ENCODE measurements at places on chromosomes 3 and 15. TPM values are rescaled to one million over a fixed set of nuclear protein-coding genes. Genes with fewer than 3 reads are reported as not detected.

DNA sequence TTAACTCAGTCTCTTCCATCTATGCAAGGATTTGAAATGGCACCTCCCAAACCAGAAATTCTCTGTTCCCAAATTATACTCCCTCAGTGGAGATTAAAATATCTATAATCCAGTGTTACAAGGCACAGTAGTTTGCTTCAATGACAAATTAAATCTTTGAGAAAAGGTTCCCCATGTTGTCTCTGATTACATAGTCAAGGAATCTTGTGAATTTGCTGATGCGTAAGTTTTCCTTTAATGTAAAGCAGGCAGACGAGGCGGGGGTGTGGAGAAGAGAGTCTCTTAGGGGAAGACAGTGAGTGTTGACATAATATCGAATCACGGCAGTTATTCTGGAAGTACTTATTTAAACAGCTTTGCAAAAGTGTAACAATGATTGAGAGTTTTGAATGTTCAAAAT is 236.4 kb upstream of the RARB start:
- DNase-seq = no peak

- no peak for DNase-seq
Measured at GRCh38 chr15:52789601-52790168, 451 bp downstream of the ONECUT1 start.

GRCh38 chr15:101315736-101316135 is 20.7 kb upstream of the SNRPA1 start:
- DNase-seq = no peak

- DNase-seq = no peak
Measured at GRCh38 chr3:171644681-171645080, 165.6 kb downstream of the PLD1 start.

DNA sequence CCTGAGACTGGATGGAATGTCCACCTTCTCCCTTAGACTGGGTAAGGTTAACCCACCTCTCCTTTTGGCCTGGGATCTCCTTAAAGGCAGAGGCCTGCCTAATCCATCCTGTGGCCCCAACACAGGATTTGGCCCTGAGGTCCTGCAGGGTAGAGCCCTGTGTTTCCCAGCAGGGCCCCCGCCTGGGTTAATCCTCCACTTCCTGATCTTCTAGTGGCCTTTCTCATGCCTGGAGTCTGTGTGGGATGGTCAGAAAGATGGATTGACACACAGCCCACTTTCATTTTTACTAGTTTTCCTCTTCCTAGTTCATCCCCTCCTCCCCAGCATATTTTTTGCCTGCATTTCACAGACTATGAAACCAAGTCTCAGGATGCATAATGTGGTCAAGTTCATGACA is 48.9 kb upstream of the SLC6A6 start:
- DNase-seq = no peak

GRCh38 chr3:186057594-186057993 is 51.3 kb downstream of the ETV5 start:
- DNase-seq = no peak

DNA sequence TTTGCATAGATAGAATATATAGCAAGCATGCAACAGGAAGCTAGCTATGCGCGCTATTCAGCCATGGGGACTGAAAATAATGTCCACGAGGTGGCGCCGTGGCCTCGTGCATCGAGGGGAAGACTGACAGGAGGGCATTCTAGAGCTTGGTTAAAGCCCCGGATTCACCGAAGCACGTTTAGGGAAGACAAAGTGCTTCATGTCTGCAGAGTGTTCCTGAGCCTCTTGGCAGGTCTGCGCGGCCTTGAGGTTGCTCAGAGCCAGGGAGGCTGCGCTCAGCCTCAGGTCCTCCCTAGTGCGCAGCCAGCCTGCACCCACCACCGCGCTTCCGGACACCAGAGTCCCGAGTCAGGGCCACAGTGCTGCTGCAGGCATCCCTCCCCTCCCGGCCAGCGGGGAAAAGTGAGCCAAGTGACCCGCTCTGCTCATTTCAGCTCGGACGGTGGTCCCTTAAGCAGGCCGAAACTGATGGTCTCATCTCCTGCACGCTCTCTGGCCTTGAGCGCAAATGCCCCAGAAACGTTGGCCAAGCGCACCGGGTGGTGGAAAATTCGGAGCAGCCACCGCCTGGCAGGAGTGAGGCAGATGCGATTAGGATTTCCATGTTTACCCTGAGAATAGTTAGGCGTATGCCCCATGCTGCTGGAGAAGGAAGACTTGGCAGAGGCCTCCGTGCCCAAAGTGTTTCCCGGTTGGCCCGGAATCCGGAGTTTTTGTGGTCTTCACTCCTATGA is 24.8 kb downstream of the GABRA5 start:
- peak; percentile 75 for DNase-seq

DNA sequence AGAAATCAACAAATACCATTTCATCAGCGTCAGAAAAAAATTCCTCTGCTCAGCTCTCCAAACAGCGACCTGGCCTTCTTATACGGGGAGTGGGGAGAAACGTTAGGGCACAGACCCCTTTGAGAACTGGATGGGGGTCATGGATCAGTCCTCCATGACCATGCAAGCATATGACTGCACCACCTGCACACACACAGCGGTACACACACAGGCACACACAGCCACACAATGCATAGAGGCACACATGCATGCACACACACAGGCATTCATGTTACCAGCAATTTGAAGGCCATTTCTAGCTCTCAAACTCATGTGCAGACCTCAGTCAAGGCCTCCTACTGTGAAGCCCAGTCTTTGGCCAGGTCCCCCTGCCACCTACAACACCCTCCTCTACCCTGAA is 50.2 kb downstream of the SLC41A3 start:
- no peak for DNase-seq

DNA sequence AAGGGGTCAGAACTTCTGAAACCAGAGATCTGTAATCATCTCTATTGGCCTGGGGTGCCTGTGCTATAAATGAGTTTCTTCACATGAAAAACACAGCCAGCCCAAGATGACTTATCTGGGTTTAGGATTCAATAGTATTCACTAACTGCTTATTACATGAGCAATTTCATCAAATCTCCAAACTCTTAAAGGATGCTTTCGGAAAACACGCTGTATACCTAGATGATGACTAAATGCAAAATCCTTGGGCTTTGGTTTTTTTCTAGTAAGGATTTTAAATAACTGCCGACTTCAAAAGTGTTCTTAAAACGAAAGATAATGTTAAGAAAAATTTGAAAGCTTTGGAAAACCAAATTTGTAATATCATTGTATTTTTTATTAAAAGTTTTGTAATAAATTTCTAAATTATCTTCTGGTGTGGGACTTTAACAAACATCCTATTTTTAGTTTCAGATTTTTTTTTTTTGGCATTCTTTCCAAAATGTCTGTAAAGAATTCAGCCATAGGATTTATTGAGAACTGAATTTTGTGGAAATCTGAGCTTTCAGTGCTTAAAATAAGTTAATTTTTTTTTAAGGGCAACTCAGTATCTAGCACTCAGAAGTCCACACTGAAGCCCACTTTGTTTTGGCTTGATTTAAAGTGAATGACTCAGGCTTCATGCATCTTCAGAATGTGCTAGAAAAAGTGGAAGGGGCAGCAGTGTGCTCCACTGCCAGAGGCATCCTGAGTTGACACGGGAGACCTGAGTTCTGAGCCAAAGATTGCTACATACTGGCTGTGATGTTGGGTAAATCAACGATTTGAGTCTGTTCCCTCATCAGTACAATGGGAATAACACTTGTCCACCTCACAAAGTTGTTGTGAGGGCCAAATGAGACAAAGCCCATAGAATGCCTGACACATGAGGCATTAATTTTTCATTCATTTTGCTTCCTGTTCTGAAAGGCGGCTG is 18.7 kb downstream of the TMEM43 start:
- DNase-seq = peak; percentile 84

GRCh38 chr3:28240441-28240840 is 978 bp upstream of the CMC1 start:
- DNase-seq = no peak

DNA sequence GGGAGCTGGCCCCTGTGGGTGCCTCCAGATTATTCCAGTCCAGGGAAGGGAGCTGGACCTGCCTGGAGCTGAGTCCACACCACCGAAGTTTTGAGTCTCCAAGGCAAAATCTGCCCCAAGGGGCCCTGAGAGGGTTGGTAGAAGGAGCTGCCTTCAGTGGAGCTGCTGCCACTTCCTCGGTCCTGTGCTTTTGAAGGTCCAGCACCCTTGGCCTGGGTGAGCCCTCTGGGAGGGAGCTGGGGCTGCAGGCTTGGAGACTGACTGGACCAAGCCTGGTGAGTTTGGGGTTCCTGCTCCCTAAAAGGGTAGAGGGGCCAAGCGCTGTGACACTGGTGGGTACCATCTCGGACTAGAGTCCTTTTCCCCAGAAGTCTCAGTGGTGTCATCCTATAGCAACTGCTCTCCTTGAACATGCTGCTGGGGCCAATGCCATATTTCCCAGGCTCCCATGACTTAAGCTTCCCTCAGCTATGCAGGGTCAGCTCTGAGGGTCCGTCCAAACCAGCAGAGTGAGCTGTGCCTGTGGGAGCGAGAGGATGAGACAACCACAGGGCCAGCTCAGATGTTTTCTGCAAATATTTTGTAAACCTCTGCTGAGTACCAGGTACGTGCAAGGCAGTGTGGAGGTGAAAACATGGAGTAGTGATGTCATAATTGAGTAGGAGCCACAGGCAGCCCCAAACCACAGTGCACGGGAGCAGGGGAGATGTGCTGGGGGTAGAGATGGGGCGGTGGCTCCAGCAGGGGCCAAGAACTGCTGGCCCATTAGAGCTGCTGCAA is 96.0 kb downstream of the ABHD5 start:
- no peak for DNase-seq

DNA sequence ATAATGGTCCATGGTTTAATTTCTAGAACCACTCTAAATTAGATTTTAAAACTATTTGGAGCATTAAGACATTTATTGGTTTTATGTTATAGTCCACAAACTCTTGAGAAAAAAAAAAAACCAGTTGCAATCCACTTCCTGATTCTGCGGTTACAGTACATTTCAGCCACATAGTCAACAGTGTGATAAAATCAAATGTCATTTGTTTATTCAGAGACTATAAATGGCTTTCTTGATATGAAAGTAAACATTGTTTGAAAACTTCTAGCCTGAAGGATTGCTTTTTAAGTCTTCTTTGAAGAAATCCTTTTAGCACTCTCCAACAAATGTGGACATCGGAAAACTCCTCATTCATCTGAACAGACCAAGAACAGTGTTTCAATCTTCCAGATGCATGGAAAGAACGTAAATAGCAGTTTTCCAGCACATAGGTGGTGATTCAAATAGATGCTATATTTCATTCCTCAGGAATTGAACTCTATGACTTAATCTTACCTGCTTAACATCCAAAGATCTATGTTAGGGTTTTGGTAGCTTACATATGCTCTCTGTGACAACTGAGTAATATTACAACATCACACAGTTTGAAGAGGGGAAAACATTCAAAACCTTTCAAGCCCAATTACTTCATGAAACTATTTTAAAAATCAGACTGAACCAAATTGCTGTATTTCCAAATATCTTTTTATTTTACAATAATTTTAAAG is 87.8 kb upstream of the UBE2E2 start:
- DNase-seq = no peak

GRCh38 chr3:167851171-167851570 is 115.7 kb downstream of the SERPINI1 start:
- DNase-seq = no peak

- DNase-seq = no peak
Measured at GRCh38 chr15:100276506-100276905, 65.3 kb downstream of the ADAMTS17 start.

GRCh38 chr3:63400246-63400860 is 122.2 kb downstream of the SYNPR start:
- no peak for DNase-seq

- DNase-seq = no peak
Measured at GRCh38 chr15:74384881-74385643, 17.6 kb upstream of the CYP11A1 start.

DNA sequence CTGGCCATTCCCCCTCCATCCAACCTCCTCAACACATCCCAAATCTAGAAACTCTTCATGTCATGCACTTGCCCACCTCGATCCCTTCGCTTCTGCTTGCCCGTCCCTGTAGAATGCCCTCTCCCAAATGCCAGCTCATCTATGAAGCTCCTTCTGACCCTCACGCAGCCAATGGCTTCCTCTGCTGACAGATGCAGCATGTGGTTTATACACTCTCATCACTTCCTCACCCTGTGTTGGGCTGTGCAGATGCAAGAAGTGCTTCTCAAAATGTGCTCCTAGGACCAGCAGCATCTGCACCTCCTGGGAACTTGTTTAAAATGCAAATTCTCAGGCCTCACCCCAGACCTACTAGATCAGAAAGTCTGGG is 51.7 kb downstream of the SEMA5B start:
- no peak for DNase-seq

GRCh38 chr15:42499858-42500609 is 4.6 kb downstream of the SNAP23 start:
- DNase-seq = no peak

- DNase-seq = no peak
Measured at GRCh38 chr3:19816631-19817030, 117.4 kb downstream of the EFHB start.

DNA sequence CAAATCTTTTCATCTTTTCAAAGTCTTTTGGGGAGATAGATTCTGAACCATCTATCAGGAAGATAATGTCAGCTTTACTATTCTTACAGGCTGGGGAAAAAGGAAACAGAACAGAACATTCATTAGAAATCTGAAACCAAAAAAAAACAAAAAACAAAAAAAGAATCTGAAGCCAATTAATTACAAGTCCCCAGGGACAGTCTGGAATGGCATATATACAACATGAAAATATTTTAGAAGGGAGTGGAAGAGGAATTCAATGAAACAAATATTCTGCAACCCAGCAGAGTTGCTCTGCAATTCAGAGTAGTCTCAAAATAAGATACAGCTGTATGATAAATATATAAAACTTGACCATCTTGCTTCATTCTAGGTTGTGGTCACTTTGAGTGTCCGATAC is 41.7 kb upstream of the CAPN7 start:
- no peak for DNase-seq

DNA sequence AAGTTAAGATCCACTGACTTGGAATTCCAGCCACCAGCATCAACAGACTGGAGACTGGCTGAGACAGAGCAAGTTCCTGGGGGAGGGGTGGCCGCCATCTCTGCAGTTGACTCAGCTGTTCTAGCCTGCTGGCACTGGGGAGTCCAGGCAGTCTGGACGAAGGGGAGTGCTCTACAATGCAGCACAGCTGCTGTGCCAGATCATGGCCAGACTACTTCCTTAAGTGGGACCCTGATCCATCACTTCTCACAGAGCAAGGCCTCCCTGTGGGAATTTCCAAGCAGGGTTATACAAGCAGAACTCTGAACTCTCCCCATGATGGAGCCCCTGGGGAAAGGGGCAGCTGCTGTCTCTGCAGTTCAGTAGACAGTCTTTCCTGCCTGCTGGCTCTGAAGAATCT is 35.2 kb downstream of the PYGO1 start:
- DNase-seq = no peak

SCAANT1 gene
- total RNA-seq = not detected

RPP25 gene
- 17.1 TPM for total RNA-seq

GOLGA6A gene
- total RNA-seq = not detected

APOD gene
- total RNA-seq = 2,224 TPM

TFDP2 gene
- 59.3 TPM for total RNA-seq

LDHAL6B gene
- not detected for total RNA-seq

RASGRF1 gene
- total RNA-seq = not detected

CAMK1 gene
- 25.2 TPM for total RNA-seq

NRG4 gene
- total RNA-seq = not detected

RAB6B gene
- 3.9 TPM for total RNA-seq

CFAP161 gene
- total RNA-seq = 1.0 TPM

LRRC2 gene
- 13.8 TPM for total RNA-seq

CYP1A1 gene
- total RNA-seq = 4.8 TPM

EPHA3 gene
- 3.7 TPM for total RNA-seq

Data from breast epithelium (tissue), 4 donors.